ENCODE measurements at places on chromosomes 5 and 9. TPM values are rescaled to one million over a fixed set of nuclear protein-coding genes. Genes with fewer than 3 reads are reported as not detected.

DNA sequence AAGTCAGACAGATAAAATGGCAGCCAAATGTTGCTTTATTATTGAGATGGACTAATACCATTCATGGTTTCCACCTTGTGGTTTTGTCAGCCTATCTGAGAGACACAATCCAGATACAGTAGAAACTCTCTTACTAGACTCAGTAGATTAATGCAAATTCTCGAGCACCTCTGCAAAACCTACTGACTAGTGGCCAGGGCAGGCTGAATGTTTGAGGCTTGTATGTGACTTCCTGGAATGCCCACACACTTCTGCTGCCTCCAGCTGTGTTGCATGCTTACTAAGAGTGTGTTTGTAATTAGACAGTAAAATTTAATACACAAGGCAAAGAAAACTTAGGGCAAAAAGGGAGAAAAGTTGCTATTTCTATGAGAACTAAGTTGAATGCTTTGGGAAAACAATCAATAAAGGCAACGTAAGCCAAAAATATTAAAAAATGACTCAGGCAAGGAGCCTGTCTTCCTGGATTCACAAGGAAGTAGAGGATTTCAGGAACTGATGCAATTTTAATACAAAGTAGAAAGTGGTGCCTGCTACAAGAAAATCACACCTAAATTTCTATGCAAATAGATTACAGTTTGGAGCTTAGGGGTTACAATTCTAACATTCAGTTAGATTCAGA, 30.2 kb upstream of the CCNG1 start:
- no peak for DNase-seq
- H3K27me3 ChIP-seq, result no peaks in the 10 kb centered on the region

GRCh38 chr9:132669319-132669697, 475 bp downstream of the DDX31 start:
- peak overlapping the region; percentile 98 for H3K4me3 ChIP-seq
- H3K27ac ChIP-seq, result no peak overlapping the region
- DNase-seq, result no peak
- H3K4me1 ChIP-seq, result no peaks in the 10 kb centered on the region
- H3K27me3 ChIP-seq, result no peaks in the 10 kb centered on the region

DNA sequence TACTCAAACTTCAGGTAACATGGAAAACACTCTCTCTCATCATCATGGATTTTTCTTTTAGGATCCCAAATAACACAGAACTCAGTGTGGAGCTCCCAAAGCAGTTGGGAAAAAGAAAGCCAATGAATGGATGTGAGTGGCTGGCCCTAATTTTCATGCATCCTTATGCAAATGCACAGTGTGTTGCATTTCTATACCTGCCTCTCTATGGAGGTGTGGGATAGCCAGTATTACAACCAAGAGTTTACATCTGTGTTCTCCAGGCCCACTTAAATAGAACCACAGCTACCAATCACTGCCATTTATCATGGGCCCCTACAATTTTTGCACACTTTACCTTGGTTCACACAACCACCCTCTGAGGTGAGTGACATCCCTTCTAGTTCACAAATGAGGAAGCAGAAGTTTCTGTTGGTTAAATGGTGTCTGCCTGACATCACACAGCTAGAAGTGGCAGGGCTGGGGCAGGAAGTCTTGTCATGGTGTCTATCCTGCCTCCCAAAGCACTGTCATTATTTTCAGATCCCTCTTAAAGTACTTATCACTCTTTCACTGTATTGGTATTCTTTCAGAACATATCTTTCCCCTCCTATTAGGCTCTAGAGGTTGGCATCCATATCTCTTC, 17.3 kb downstream of the MAMDC2 start:
- H3K4me3 ChIP-seq, result no peak overlapping the region
- no peaks in the 10 kb centered on the region for H3K27me3 ChIP-seq
- H3K27ac ChIP-seq, result no peak overlapping the region
- H3K36me3 ChIP-seq, result no peaks in the 10 kb centered on the region

WHRN gene
- total RNA-seq, result 14.8 TPM

SEMA5A gene
- 23.3 TPM for total RNA-seq

SEMA6A gene
- 51.6 TPM for total RNA-seq

Data from kidney (tissue), 22 donors.